ENCODE measurements at places on chromosomes 3 and 15. TPM values are rescaled to one million over a fixed set of nuclear protein-coding genes. Genes with fewer than 3 reads are reported as not detected.
A peak's percentile ranks its signal among the peaks of the same experiment; 100 is the strongest.

The IQCH gene
- 14.4 TPM for total RNA-seq

The RLBP1 gene
- not detected for total RNA-seq

The TFRC gene
- 89.1 TPM for total RNA-seq

DNA sequence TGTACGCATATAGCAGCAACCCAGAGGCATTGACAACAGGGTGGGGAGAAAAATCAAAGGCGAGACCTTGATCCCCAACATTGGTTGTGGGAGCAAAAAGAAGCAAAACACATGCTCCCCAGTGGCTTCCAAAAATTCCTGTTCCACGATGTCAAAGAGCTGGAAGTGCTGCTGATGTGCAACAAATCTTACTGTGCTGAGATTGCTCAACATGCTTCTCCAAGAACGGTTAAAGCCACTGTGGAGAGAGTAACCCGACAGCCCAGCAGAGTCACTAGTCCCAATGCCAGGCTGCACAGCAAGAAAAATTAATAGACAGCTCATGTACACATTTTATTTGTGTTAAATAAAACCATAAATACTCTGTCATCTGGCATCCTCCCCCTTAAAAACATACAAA is 179.9 kb upstream of the PFN2 start:
- no peak for DNase-seq

DNA sequence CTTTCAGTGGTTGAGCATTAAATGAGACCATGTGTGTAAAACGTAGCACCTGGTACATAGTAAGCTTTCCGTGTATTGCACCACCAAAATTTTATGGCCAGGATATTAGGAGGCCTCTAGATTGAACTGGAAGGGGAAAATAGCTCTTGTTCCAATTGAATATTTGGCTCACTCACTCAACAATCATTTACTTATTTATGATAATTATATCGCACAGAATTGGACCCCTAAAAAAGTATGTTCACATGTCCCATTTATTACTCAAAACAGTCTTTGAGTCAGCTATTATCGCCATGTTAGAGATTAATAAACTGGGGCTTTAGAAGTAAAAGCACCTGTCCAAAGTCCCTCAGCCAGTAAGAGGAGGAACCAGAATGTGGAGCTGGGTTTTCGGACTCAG is 5.1 kb upstream of the TTLL3 start:
- DNase-seq = no peak

GRCh38 chr3:69499899-69500421 is 114.1 kb upstream of the FRMD4B start:
- DNase-seq = peak; percentile 71

DNA sequence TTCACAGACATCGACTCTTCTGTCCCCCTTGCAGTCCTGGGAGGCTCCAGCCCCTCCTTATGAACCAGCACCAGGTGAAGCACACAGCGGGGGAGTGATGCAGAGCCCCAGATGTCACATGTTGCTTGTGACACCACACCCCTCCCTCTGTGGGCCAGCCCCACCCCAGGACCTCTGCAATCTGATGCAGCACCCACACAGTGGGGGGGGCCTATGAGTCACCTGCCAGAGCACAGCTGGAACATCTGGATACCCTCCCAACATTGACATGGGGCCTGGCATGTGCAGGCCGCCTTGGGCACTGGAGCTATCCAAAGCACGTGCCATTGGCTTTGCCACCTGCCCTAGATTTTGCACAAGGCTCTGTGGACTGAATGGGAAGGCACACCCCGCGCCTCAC is 70.5 kb downstream of the FEM1B start:
- no peak for DNase-seq

The LDHAL6B gene
- total RNA-seq = not detected

DNA sequence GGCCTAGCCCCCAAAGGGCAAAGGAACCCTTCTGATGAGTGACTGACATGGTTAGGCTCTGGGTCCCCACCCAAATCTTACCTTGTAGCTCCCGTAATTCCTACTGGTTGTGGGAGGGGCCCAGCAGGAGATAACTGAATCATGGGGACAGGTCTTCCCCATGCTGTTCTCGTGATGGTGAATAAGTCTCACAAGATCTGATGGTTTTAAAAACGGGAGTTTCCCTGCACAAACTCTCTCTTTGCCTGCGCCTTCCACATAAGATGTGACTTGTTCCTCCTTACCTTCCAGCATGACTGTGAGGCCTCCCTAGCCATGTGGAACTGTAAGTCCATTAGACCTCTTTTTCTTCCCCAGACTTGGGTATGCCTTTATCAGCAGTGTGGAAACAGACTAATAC is 16.9 kb downstream of the TKT start:
- no peak for DNase-seq

The CCDC174 gene
- 29.9 TPM for total RNA-seq

The CCR8 gene
- total RNA-seq = not detected

DNA sequence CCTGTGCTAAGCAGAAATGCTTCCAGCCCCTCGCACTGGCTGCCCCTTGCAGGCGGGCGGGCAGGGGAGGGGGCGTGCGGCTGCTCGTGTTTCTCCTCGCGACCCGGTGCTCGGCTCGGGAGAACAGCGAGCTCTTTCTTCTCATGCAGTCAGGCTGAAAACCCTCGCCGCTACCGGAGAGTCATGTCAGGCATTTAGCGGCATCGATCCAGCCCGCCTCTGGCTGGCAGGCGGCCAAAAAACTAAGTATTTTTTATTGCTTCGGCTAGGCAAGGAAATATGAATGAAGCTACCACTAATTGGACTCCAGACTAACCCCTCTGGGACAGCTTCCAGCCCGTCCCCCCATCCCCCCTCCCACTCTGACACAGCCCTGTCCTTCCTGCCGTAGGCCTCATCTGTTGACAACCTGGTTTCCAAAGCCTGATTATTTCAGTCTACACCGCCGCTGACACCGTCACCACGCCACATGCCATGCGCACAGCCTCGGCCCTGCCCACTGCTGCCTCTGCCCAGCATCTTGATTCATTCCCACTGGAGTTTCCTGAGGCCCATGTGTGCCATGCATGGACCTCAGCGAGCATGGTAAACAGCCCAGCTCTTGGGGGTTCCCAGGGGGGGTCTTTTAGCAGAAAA is 35.3 kb downstream of the TLE3 start:
- DNase-seq = peak; percentile 80

The DNAH12 gene
- total RNA-seq = 0.70 TPM

- no peak for DNase-seq
Measured at GRCh38 chr3:56323986-56324420, 144.3 kb downstream of the ERC2 start.

GRCh38 chr15:48806151-48806550 is 4.7 kb downstream of the CEP152 start:
- no peak for DNase-seq

- DNase-seq = no peak
Measured at GRCh38 chr3:117104792-117105191, 395.2 kb downstream of the TUSC7 start.

The RBPMS2 gene
- 16.9 TPM for total RNA-seq

DNA sequence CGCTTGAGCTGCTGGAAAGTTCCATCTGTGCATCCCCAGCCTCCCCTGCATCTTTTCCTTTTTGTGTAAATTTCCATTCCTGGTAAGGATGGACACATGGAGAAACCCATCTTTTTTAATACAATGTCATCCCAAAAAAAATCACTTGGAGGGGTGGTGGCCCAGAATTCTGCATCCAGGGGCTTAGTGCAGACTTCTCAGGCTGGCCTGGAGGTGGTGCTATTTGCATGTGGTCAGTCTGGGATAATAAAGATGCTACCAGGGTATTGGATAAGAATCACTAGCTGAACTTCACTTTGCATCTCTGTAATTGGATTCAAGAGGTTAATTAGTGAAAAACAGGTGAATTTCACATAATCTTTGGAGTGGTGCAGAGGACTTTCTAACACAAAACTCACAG is 1.8 kb upstream of the ZSCAN2 start:
- DNase-seq = no peak

- no peak for DNase-seq
Measured at GRCh38 chr3:10357095-10357494, 36.2 kb upstream of the SEC13 start.

The LTF gene
- total RNA-seq = 1.5 TPM

The PLA2G4E gene
- total RNA-seq = 0.34 TPM

The FBN1 gene
- 37.1 TPM for total RNA-seq

GRCh38 chr3:141303481-141304223 is 64.7 kb upstream of the ZBTB38 start:
- peak; percentile 76 for DNase-seq

GRCh38 chr3:62546266-62546665 is 172.9 kb upstream of the FEZF2 start:
- no peak for DNase-seq
